ENCODE measurements at places on chromosomes 2 and 18. TPM values are rescaled to one million over a fixed set of nuclear protein-coding genes. Genes with fewer than 3 reads are reported as not detected.

The EVX2 gene
- total RNA-seq = not detected

The ILKAP gene
- total RNA-seq = 78.3 TPM

The FIGN gene
- 3.4 TPM for total RNA-seq

The POTEJ gene
- not detected for total RNA-seq

The SPP2 gene
- not detected for total RNA-seq

The L3MBTL4 gene
- 20.4 TPM for total RNA-seq

The CEBPZOS gene
- 24.5 TPM for total RNA-seq

The NCKAP1 gene
- 244 TPM for total RNA-seq

DNA sequence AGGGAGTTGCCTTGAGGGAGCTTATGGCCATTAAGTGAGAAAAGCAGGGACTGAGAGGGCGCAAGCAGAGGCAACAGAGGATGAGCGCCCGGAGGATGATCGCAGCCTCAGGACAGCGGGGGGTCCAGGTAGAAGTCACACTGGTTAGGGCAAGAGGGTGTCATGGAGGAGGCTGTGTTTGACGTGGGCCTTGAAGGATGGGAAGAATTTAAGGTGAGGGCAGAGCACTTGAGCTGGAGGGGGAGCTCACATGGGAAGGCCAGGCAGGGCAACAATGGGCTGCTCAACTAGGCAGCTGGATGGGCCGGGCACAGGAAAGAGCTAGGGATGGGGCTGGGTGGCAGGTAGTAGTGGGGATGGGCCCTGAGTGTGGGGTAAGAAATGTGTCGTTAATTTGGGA, 31.9 kb downstream of the FAM228A start:
- DNase-seq = no peak

DNA sequence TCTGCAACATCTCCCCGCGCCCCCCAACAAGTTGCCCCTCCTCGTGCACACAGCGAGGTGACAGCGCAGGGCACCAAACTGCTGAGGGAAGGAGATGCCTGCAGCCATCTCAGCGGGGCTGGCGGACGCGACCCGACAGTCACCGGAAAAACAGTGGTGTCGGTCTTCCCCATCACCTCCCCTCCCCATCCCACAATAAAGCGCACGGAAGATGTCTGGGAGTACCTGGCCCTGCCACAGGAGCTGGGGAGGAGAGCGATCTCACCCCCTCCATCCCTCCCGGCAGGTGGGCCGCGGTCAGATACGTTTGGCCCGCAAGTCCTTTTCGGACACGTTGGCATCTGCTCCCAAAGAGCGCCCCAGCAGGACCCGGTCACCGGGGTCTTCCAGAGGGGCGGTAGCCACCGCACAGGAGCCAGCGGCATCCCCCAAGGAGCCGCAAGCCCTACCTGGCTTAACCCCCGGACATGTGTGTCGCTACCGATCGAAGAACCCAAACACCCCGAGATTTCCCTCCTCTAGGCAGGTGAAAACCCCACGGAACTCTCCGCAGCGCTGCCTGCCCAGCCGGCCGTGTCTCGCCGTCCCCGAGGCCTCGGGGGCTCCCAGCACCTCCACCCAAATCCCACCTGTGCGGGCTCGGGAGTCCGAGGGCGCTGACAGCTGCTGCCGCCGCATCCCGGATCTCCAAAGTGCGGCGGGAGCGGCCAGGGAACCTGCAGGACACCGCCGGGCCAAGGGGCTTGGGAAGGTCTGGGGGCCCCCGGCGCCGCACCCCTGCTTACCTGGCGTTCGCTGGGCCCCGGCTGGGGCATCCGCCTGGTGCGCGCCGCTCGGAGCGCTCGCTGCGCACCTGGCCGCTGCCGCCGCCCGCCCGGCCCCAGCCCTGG, 657 bp downstream of the ATP8B1 start:
- DNase-seq = no peak

- no peak for DNase-seq
Measured at GRCh38 chr18:3219241-3219630, 532 bp downstream of the MYOM1 start.

DNA sequence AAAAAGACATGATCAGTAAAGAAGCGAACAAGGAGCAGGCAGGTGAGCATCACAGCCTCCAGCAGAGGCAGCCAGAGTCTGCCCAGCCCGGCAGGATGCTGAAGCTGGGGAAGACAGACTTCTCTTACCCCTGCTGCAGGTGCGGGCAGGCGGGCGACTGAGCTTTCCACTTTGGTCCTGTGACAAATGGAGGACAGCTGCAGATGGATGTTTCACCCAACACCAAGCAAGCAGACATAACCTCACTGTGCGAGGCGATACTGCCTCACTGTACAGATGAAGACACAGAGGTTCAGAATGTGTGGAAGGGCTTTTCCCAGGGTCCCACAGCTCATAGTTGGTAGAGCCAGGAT, 251.0 kb downstream of the AFF3 start:
- DNase-seq = no peak

- no peak for DNase-seq
Measured at GRCh38 chr18:62651276-62652056, 63.9 kb upstream of the PHLPP1 start.

GRCh38 chr18:1510542-1511179, 606.0 kb downstream of the ADCYAP1 start:
- no peak for DNase-seq

DNA sequence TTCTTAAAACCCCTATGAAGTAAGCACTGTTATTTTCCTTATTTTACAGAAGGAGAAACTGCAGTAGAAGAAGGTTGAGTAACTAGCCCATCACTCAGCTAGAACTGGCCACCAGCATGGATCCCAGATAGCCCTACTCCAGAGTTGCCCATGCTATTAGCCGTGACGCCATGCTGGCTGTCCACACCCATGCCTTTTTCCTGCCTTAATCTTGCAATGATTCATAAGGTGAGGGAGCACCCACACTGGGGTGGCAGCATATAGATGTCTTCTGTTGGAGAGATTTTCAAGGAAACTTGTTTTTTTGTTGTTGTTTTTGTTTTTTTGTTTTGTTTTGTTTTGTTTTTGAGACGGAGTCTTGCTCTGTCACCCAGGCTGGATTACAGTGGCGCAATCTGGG, 204.1 kb upstream of the HAAO start:
- DNase-seq = no peak

DNA sequence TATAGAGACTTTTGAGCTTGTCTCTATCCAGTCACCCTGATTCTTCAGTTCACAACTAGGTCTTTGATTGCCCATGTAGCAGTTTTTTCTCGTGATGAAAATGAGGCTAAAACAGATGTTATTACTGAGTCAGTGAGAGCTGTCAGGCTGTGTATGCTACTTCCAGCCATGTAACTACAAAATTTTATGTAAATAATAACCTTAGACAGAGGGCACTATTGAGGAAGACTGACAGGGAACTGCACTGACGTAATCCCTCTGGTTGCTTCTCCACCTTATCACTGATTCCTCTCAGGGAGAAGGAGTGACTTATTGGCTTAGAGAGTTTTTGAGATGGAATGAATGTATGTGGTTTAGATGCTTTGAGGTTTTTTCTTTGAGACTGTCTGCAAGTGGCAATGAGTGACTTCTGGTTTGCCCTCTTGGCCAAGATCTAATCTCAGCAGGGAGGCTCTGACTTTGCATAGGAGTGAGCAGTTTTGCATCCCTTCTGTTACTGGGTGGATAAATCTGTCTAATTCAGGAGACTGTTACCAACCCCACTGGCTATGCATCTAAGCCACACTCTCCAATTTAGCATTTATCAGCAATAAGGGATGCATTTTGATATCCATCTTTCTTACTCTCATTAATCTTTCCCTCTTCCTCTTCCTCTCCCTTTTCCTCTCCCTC, 555.2 kb upstream of the FANCL start:
- no peak for DNase-seq

GRCh38 chr2:168738062-168738461, 64.4 kb upstream of the NOSTRIN start:
- DNase-seq = no peak

DNA sequence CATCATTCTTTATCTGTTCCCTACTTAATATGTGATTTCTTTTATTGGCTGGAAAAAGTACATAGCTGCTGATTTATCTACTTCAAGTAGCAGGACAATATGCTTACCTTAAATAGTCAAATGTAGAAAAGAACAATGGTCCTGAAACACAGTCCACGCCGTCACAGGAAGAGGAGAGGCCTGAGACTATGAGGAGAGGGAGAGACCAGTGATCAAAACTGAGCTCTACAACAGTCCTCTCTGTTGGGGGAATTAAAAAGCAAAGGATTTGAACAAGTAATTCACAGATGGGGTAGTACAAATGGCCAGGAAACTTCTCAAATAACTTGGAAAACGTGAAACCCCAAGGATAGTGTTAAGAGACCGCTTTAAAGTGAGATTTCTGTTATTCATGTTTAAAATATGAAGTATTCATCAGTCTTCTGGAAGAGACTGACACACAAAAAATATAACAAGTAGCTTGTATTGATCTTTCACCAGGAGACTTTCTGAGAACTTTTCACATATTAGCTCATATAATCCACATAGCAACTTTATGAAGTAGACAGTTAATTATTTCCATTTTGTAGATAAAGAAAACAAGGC, 20.2 kb downstream of the SCYGR8 start:
- DNase-seq = no peak

GRCh38 chr18:65516209-65516608, 234.6 kb upstream of the CDH7 start:
- no peak for DNase-seq

GRCh38 chr2:166900700-166901099, 12.4 kb downstream of the XIRP2 start:
- DNase-seq = no peak

DNA sequence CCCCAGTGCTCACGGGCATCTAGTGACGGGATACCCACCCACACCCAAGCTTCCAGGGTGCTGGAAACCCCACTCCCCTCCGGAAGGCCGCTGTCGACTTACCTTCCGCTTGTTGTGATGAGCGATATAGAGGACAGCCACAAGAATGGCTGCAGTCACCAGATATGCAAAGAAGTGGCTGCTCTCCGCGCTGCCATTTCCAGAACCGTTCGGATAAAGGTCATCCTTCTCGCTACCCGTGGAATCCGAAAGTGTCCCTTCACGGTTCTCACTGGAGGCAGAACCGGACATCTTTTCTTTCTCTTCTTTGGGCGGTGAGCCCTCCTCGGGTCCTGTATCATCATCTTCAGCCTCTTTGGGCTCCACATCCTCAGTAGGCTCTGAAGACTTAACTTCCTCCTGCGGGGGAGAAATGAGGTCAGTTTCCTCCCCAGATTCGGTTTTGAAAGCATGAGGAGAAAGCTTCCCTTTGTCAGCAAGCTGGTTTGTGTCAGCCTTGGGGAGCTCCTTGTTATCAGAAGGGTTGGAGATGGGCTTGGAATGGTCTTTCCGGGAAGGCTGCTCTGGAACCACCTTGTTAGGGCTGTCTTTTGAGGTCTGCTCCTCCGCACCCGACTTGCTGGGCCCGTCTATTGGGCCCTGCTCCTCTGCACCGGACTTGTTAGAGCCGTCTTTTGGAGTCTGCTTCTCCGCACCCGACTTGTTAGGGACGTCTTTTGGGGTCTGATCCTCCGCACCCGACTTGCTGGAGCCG, 1.2 kb downstream of the TGOLN2 start:
- no peak for DNase-seq

DNA sequence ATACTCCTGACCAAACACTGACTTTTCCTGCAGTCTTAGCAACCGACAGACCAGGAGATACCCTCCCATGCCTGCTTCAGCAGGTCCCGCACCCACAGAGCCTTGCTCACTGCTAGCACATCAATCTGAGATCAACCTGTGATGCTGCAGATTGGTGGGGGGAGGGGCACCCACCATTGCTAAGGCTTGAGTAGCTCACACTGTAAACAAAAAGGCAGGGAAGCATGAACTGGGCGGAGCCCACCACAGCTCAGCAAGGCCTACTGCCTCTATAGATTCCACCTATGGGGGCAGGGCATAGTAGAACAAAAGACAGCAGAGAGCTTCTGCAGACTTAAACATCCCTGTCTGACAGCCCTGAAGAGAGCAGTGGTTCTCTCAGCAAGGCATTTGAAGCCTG, 109.7 kb downstream of the SP100 start:
- no peak for DNase-seq

DNA sequence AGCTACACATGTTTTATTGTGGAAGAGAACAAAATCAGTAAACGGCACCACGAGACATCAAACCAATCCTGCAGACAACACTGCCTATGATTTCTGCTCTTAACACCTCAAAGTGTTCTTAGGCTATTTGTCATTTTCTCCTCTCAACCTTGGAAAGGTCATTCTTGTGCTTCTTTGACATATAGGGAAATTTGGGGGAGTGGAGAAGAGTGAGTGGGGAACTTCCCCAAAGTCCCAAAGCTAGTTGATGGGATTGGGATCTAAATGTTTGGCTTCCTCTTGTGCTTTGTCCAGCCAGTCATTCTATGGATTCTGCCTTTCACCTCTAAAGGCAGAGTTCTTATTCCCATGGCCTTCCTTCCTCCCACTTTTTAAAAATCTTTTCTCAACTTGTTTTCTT, 5.8 kb upstream of the MRO start:
- no peak for DNase-seq

- DNase-seq = no peak
Measured at GRCh38 chr18:73545472-73545871, 602.2 kb downstream of the FBXO15 start.

DNA sequence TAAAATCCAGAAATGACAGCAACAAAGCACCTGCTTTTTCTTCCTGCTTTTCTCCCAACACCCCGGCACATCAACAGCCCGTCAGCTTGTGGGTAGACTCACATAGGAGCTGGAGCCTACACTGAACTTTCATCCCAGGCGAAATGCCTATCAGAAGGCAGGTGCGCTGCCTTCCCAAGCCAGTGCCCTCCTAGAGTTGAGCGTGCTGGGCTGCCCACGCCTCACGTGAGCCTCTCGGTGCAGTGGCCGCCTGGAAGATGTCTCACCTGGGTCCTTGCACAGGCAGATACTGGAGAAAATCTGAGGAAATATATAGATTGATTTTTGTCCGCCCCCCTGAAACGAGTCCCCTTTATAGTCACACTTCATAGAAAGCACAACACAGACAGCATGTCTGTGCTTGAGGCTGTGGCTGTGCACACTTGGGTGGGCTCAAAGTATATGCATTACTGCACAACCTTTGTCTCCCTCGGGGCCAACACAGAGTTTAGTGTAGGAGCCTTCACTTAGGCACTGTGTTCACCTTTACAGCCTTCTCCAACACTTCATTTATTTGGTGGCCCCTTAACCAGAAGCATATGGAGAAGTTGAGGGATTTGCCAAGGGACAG, 112.5 kb downstream of the SMAD7 start:
- DNase-seq = no peak

- no peak for DNase-seq
Measured at GRCh38 chr18:59272221-59272888, 899 bp downstream of the RAX start.

DNA sequence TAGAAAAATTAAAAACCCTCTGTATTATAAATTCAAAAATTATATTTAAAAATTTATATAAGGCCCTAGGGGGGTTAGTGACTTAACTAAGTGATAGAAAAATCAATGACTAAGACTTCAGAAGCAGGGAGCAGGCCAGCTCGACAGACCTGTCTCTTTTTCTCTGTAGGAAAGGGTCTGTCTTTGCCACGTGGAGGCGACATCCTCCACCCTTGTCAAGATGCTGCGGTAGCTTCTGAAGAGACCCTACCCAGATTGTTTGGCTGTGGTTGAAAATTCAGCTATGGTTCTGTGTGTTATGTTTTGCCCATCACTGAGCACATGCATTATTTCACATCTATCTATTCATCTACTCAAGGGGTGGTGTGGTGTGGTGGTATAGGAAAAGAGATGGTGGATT, 8.2 kb upstream of the SLC4A3 start:
- no peak for DNase-seq

GRCh38 chr2:954687-955000, 4.0 kb downstream of the SNTG2 start:
- DNase-seq = no peak
